ENCODE measurements at places on chromosomes 1 and 21. TPM values are rescaled to one million over a fixed set of nuclear protein-coding genes. Genes with fewer than 3 reads are reported as not detected.

DNA sequence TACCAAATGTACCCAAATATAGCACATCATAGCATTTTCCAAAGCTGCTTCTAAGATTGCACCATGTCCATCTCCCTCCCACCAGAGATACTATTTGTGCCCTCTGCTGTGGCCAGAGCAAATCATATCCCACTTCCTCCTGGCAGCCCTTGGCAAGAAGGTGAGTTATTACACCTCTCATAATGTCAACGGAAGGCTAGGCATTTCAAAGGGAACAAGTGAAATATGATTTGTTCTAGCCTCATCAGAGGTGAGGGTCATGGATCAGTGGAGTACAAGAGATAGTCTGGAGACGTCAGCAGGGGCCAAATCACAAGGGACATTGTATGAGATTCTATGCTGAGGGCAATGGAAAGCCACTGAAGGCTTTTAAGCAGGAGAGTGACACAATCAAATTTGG lies 90.2 kb upstream of the BCAR3 start:
- DNase-seq: peak; percentile 7

- DNase-seq: peak; percentile 85
These were observed 23.2 kb upstream of the BECN2 start for GRCh38 chr1:241934201-241934848.

GRCh38 chr1:108947871-108948525 lies 15.3 kb downstream of the CLCC1 start:
- no peak for DNase-seq

DNA sequence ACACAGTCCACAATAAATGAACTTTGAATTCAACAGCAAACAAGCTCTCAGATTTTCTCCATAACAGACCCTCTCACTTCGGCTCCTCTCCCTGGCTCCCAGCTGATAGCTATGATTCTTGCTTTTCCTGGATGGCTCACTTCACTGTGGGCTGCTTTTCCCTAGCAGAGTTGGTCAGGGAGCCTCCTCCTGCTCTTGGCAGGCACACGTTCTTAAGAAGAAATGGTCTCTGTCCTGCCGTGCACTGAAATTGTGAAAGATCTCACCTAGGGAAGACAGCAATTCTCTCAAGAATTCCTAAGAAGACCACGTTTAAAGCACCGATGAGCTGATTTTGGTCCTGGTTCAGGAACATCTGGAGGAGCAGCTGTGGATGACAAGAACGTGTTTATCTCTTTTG lies 148.5 kb upstream of the KCNK2 start:
- DNase-seq: no peak

- no peak for DNase-seq
These were observed 153.4 kb downstream of the FMN2 start for GRCh38 chr1:240244968-240245628.

DNA sequence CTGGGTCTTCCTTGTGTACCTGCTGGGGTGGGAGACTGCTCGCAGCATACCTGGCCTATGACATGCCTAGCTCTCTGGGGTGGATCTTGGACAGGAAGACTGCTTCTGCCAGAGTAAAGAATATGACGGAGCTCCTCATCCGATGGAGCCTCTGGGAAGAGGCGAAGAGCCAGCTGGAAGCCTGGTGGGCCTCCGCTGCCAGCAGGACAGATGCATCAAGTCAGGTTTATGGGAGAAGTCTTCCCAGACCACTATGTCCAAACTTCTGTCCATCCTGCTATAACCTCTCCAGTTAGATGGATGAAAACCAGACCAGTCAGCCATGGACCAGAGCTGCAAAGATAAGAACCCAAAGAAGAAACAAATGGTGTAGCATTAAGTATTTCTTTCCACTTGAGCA lies 27.7 kb upstream of the NGF start:
- no peak for DNase-seq

DNA sequence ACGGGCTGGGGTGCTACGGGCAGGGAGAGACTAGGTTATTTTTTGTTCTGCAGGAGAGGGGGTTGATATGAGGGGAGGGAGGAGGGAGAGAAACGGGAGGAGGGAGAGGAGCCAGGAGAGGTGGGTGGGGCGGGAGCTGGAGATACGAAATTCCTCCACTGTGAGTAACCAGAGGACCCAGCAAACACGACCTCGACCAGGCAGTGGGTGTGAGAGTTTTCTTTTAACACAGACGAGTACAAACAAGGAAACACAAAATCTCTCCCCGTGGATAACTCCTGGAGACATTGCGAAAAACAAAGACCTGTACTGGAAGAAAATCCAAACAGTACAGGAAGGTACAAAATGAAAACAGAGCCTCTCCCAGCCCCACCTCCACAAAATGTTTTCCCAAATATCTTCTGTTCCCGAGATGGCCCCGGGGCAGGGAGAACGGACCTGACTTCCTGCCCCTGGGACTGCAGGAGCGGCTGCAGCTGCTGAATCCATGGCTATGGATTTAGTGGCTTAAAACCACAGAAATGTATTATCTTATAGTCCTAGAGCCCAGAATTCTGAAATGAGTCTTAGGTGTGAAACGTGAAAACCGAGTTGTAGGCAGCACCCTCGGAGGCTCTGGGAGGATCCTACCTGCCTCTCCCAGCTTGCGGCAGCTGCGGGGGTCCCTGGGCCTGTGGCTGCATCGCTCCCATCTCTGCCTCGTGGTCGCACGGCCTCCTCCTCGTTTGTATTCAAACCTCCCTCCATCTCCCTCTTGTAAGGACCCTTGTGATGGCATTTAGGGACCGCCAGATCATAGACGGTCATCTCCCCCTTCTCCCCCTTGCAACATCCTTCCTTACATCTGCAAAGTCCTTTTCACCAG lies 82.2 kb downstream of the RIPK4 start:
- DNase-seq: peak; percentile 64

DNA sequence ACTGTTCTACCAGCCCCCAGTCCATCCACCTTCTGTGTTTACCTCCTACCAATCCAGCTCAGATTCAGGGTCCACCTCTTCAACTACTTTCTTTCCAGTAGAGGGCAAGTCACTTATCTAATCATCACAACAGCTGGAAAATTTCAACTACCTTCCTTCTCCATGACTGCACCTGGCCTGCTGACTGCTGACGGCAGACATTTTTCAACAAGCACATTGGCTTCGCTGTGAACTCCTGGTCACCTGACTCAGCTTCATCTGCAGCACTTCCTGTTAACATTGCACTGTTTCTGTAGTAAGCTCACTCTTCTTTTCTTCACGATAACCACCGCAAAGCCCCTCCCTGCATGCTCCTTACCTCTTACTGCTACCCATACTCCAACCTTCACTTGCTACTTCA lies 405.7 kb downstream of the NTNG1 start:
- no peak for DNase-seq

- no peak for DNase-seq
These were observed 986.6 kb upstream of the ADAMTS5 start for GRCh38 chr21:27953340-27954045.

CFHR1 gene
- total RNA-seq: not detected

GRCh38 chr1:9340172-9340854 lies 47.6 kb downstream of the SPSB1 start:
- no peak for DNase-seq

DNA sequence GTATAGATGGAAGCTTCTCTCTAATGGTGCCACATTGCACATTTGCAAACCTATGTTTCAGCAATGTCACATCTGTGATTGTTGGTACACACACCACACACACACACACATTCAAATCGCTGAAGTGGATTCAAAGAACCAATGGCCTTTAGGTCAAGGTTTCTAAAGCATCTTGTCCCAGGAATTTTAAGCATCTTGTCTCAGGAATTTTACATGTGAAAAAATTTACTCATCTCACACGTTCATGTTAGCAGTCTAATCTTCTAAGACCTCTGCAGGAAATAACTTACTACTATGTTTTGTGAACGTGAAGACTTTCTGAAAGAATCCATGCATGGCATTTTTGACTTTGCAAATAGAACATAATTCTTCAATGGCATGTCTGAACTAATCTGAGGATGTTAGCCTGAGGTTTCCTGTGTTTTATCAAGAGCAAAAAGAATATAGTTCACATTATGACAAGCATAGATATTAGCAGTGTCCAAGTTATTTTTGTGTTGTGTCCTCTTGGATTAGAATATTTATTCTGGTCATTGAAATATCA lies 125.1 kb downstream of the CYYR1 start:
- no peak for DNase-seq

GRCh38 chr1:33001282-33001681 lies 35.4 kb downstream of the AK2 start:
- DNase-seq: peak; percentile 59

DNA sequence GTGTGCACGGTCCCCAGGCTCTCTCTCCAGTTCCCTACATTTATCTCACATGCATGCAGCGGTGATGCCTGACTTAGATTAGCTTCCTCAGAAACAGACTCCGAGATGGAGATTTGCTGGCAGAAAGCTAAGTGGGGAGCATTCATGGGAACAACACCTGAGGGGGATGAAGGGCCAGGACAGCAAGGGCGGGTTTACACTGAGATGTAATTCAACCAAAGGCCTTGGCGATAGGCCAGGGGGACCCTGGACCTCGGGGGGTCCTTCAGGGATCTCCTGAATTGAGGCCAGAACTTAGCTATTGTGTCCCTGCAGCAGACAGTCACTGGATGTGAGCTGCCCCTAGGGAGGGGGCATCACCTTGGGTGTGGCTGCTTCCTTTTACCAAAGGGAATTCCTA lies 246.1 kb upstream of the CSF3R start:
- DNase-seq: peak; percentile 35

DNA sequence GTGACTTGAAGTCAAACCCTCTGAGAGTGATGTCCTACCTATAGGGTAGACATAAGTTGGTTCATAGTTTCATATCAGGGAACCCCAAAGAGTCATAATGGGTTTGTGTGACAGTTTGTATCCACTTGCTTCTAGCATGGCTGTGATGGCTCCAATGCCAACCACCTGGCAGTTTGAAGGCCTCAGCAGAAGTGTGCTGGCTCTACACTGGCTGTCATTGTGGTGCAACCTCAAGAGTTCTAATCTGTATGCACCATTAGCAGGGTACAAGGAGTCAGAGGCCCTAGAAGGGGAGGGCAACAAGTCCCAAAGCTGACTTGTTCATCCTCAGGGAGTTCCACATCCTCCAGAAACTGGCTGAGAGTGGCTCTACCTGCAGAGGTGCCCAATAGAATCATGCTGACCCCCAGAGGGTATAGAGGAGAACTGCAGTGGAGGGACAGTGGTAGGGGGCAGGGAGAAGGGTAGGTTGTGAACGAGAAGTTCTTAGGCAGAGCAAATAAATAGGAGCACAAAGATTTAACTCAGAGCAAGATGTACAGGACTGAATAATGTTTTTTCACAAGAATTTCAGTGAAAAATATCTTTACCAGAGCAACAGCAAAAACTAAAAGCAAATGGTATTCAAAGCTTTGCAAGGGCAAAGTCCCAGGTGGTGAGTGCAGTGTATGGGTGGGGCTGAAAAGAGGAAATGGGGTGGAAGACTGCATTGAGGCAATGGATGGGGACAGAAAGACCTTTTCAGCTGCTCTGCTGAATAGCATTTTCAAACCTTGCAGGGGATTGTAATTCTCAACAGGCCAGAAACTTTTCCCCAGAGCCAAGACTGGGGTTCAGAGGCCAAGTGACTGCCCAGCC lies 3.2 kb downstream of the FCRL2 start:
- peak; percentile 79 for DNase-seq

OR2L2 gene
- total RNA-seq: not detected

KIAA1614 gene
- 3.3 TPM for total RNA-seq

- DNase-seq: peak; percentile 32
These were observed 4.0 kb upstream of the CSF3R start for GRCh38 chr1:36486439-36487335.

CYP4X1 gene
- 8.8 TPM for total RNA-seq

GRCh38 chr21:37566790-37567615 lies 200.4 kb downstream of the DYRK1A start:
- DNase-seq: no peak

- peak; percentile 88 for DNase-seq
These were observed 1.2 kb downstream of the SCAF4 start for GRCh38 chr21:31730712-31731055.

TNFRSF18 gene
- total RNA-seq: 1.7 TPM

- DNase-seq: no peak
These were observed 28.9 kb downstream of the SLC37A1 start for GRCh38 chr21:42542596-42542995.

DNA sequence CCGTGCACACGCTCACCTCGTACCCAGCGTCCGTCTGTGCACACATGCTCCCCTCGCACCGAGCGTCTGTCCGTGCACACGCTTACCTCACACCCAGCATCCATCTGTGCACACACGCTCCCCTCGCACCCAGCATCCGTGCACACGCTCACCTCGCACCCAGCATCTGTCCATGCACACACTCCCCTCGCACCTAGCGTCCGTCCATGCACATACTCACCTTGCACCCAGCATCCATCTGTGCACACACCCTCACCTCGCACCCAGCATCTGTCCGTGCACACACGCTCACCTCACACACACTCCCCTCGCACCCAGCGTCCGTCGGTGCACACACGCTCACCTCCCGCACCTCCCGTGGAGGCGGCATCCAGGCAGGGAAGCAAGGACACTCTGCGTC lies 24.4 kb upstream of the COL18A1 start:
- no peak for DNase-seq

- DNase-seq: no peak
These were observed 37.5 kb downstream of the LRRC3 start for GRCh38 chr21:44492567-44493385.

DNA sequence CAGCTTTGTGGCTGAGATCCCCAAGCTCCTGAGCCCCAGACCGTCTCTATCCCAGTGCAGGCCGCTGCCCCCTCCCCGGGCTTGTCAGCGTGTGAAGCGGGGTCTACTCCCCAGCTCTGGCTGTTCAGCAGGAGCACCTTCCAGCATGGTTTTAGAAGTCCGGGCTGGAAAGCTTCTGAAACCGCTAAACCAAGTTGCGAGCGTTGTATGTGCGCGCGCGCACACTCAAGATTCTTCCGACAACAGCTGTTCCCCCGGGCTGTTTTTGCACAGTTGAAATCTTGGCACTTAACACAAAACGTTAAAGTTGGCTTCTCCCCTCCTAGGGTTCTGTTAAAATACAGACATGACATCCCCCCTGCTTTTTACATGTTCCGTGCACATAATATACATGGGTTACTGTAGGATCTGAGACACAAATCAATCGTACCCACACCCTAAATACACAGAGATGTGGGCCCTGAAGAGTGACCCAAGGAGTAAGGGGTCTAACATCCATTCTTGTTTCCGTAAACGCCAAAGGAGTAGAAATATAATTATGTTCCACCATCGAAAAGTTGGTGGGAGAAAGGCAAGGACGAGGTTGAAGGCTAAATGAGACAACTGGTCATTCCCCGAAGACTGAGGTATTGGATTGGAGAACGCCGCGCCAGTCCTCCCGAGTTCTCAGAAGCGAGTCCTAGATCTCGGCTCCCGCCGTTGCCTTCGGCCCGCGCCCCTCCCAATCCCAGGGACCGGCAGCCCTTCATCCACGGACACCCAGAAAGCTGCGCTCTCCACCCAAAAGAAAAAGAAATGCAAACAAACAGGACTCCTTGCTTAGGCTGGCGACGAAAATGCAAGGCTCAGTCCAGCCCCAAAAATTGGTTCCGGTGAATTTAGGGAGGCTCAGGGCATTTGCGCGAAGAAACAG lies 1.3 kb downstream of the TBX15 start:
- peak; percentile 61 for DNase-seq

DNA sequence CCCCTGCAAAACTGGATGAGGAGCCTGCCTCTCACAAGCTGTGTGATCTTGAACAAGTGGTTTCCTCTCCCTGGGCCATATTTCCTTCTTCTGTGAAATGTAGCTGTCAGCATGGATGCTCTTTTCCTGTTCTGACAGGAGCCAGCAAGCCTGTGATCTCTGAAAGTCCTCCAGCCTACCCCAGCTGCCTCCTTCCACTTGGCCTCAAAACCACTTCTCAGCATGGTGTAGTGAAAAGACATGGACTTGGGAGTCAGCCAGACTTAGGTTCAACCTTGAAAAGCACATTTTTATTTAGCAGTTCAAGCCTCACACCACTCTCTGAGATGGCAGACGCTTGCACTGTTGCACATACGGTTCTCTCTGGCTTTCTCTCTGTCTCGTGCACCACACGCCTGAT lies 292.9 kb upstream of the DUSP10 start:
- DNase-seq: no peak
